ENCODE measurements at places on chromosomes 6 and 20.
A peak's percentile ranks its signal among the peaks of the same experiment; 100 is the strongest.

DNA sequence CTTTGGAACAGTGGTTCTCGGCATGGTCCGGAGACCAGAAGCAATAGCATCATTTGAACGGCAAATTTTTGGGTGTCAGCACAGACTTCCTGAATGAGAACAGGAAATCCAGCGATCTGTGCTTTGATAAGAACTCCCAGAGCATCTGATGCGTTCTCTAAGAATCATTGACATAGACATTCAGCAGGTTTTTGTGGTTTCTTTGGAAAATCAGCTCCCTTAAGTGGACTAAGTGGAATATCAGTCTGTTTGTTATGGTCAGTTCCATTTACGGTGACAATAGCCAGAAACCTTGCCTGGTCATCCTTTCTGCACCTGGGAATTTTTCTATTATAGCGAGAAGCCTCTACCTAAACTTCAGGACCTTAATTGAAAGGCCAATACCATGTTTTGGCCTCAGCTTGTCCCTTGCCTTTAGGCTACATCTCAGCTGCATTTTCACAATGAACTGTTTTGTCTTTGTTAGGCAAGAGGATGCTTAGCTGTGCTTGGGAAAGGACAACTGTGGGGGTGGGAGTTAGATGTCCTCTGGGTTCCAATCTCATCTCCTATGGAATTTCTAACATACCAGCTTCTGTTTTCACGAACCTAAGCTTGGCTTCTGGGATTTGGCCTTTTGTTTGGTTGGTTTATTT, 299.7 kb downstream of the CDKAL1 start:
- no peak for DNase-seq

DNA sequence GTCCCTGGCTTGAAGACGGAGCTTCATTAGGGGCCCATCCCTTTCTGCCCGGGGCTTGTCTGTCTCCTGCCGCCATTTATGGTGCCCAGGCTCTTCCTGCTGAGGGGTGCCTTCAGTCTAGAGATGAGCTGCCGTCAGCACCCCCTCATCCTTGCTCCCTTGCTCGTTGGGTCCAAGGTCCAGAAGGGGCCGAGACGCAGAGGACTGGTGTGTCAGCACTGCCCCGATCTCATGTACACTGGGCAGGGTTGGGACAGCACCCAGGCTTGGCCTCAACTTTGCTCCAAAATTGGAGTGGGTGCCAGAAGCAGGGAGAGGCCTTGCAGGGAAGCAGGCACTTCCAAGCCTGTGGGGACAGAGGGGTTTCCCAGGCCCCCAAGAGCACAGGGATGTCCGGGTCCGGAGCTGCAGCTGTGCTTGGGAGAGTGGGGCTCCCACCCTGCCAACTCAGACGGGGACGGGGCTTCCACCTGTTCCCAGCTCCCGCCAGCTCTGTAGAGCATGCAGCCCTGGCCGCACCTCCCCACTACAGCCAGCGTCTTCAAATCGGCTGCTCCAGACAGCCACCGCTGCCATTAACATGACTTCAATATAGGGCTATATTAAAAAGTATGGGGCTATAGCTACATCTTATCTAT, 488.8 kb downstream of the TENT5A start:
- DNase-seq, result no peak

DNA sequence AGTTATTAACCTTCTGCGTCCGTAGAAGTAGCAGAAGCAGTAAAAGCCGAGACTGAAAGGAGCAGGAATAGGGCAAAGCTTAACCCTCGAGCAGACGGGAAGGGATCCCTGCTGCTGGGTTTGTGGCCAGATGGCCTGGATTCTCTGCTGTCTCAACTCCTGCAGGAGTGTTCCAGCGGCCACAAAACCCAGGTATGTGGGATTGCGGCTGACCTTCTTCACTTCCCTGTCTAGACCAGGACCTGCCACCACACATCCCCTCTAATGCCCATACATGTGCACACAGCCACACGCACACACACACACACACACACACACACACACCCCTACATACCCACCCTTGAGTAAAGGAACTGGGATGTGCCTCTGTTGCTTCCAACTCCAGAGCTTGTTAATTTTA, 33.1 kb upstream of the TNFRSF21 start:
- no peak for DNase-seq

- DNase-seq, result peak; percentile 49
Observed at GRCh38 chr6:97669191-97670031, 386.4 kb upstream of the MMS22L start.

DNA sequence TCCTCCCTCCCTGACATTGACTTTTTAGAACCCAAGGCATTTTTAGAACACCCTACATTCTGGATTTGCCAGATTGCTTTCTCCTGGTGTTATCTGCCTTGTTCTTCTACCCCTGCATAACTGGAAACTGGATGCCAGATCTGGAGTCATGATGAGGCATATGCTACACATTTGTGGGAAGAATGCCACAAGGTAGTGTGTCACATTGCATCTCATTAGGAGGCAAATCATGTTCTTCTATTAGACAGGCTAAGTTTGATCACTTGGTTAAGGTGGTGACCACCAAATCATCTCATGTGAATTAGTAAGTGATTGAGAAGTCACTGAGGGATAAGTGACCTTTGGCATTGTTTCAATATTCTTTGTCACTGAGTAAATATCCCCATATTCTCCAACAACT, 12.9 kb upstream of the NKX2-2 start:
- DNase-seq, result no peak

All from fibroblast of skin of scalp (primary cell).